IMR-90 (cell line): ENCODE measurements at places on chromosomes 3 and 15. TPM values are rescaled to one million over a fixed set of nuclear protein-coding genes. Genes with fewer than 3 reads are reported as not detected.

- DNase-seq, result no peak
Measured at GRCh38 chr3:9019259-9019961, 56.1 kb upstream of the RAD18 start.

The ATP13A4 gene
- total RNA-seq, result under 0.01 TPM in 1 of 2 replicates, not detected in the other

- DNase-seq, result peak; percentile 56
Measured at GRCh38 chr15:66832664-66833063, 130.6 kb downstream of the SMAD6 start.

GRCh38 chr3:56795829-56796185 is 5.9 kb downstream of the ARHGEF3 start:
- DNase-seq, result no peak

DNA sequence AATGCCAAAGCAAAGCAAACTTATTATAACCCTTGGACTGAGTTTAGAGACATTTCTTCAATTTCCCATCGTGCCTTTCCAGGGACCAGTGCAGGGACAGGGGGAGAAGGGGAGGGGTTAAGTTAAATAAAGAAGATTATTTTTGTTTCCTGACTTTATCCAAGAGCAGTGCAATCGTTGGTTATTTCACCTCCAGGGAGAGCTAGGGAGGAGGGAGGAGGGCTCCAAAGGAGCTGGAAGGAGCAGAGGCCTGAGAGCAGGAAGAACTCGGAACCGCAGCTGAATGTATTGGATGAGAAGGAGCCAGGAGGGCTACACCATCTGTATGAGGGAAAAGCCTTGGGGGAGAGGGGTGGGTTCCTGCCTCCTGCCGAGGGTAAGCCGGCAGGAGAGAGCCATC is 20.7 kb downstream of the HAPLN3 start:
- no peak for DNase-seq

GRCh38 chr3:152524198-152525140 is 255.7 kb downstream of the MBNL1 start:
- DNase-seq, result peak; percentile 62

The ACVR2B gene
- total RNA-seq, result 1.3 and 1.4 TPM in 2 replicates

The EPHA6 gene
- not detected in 2 replicates for total RNA-seq

The CHDH gene
- under 0.01 and 0.28 TPM in 2 replicates for total RNA-seq

The RTP3 gene
- total RNA-seq, result 0.18 TPM in 1 of 2 replicates, not detected in the other

- DNase-seq, result peak; percentile 97
Measured at GRCh38 chr3:23650371-23651140, 155.2 kb upstream of the UBE2E1 start.

- no peak for DNase-seq
Measured at GRCh38 chr3:32865383-32865782, 47.6 kb downstream of the TRIM71 start.

DNA sequence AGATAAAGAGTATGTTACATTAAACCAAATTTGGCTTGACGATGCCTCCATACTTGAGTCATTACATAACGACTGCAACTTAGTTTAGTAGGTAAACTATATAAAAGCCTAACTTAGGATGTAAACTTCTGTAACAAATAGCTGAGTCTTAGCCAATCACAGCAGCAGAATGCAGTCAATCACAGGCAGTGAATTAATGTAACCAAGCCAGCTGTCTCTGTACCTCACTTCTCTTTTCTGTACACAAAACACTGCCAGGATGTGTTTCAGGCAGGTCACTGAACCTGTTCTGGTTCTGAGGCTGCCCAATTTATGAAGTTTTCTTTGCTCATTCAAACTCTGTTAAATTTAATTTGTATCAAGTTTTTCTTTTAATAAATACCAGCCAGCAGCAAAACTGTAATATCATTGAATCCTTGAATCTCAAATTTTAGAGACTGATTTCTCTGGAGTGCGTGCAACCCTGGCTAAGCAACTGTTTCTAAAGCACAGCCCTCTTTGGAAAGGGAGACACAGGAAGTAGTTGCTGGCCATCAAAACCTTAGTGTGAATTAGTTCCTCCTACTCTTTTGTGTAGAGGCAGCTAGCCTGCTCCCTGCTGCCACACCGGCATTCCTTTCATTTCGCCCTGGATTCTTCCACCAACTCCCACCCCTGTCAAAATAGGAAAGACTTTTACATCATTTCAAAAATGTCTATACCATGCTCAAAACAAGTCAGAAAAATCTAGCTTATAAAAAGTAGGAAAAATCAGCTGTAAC is 15.2 kb downstream of the RFTN1 start:
- DNase-seq, result no peak

DNA sequence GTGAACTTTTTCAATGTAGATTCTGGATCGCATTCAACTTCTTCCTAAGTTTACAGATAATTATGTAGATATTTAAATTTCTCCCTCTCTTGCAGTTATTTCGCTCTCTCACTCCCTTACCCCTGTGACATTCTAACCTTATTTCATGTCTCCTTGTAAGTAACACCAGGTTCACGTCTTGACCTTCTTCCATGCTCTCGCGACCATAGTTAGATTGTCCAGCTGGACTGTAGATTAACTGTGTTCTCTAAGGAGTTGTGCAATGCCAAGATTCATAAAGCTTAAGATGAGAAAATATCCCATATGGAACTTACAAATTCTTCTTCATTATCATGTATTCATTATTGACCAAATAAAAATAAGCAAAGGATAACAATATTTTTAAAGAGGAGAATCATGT is 430.5 kb downstream of the GABRG3 start:
- no peak for DNase-seq

The GABRA5 gene
- total RNA-seq, result 7.3 and 8.3 TPM in 2 replicates

DNA sequence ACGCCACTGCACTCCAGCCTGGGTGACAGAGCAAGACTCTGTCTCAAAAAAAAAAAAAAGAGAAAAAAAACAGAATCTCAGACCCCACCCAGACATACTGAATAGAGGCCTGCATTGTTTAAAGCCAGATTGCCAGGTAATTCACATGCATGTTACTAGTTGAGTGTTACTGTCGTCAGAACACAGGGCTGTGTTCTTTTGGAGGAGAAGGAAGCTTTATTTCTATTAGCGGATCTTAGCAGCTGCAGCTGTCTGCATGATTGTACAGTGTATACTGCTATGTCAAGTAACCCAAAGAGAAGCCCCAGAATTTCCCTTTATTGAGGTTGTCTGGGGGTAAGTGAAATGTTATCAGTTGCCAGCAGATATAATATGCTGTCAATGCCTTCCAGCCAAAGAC is 496.6 kb upstream of the NAALADL2 start:
- no peak for DNase-seq

DNA sequence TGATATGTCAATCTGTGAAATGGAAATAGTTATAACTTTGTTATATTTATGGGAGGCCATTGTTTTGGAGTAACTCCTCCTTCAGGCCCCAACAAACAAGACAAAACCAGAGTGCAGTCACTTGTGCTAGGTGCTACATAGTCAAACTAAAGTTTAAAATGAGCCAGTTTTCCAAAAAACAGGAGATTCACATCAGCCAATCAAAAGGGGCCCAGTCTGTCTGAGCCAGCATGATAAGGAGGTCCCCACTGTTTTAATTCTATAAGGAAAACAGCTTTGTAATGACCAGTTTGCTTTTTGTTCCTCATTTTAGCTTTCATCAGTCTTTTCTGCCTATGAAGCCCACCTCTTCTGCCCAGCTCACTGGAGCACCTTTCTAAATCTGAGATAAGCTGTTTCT is 94.7 kb upstream of the SLC7A14 start:
- DNase-seq, result no peak

The NPAP1 gene
- not detected in 2 replicates for total RNA-seq

GRCh38 chr15:81534124-81534523 is 160.1 kb upstream of the TMC3 start:
- no peak for DNase-seq

The LRRC3B gene
- total RNA-seq, result not detected in 2 replicates

DNA sequence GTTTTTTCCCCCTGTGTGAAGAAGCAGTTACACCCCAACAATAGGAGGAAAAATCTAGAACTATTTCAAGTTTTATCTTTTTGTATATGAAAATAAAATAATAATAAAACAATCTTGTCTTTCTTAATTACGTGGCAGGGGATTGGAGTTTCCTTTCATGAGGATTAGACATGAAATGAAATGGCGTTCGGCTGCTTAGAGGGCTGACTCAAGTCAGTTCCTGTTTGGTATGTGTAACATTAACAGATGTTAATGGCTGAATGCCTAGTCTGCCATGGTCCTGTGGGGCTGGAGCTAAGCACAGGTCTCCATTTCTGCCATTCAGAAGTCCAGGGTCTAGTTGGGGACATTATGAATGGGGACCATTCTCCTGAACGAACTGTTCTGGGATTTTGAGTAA is 3.1 kb upstream of the EXOG start:
- peak; percentile 86 for DNase-seq

- DNase-seq, result peak; percentile 88
Measured at GRCh38 chr3:37291275-37291700, 116.9 kb upstream of the LRRFIP2 start.

The VEPH1 gene
- 99.4 and 130 TPM in 2 replicates for total RNA-seq

The CHRNA7 gene
- total RNA-seq, result not detected in 2 replicates

The MNS1 gene
- total RNA-seq, result 0.36 and 0.83 TPM in 2 replicates

DNA sequence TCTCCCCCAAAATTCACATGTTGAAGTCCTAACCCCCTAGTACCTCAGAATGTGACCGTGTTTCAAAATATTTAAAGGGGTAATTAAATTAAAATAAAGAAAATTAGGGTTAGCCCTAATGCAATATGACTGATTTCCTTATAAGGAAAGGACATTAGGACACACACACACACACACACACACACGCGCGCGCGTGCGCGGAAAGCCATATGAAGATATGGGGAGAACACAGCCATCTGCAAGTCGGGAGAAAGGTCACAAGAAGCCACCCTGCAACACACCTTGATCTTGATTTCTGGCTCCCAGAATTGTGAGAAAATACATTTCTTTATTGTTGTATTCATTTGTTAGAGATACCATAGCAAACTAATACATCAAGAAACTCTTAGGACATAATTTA is 54.6 kb upstream of the STXBP5L start:
- DNase-seq, result no peak

The GP5 gene
- under 0.01 TPM in 2 replicates for total RNA-seq

The CIP2A gene
- total RNA-seq, result 27.8 and 31.7 TPM in 2 replicates

- no peak for DNase-seq
Measured at GRCh38 chr3:127789990-127790881, 32.1 kb downstream of the MGLL start.

DNA sequence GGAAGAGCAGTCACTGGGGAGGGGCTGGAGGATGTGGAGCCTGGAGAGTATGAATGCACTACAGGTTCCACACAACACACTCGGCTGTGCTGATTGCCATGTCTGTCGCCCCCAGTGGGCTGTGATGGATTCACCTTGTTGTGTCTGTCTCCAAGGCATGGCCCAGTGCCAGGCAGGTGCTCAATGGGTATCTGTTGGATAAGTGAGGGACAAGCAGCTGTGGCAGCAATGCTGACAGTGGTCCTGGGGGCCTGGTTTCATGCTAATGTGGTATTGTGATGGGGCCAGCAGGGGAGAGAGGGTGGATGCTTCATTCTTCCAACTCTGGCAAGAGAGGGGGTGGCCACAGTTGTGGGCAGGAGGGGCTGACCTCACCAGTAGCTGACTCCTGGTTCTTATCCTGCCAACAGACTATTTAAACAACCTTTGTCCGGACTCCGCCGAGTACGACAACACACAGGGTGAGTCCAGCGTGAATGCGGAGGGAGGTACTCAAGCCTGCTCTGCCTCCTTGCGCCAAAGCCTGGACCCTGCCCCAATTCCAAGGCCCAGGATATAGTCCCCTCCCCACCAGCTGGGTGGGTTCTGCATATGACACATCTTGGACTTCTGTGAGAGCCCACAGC is 47.3 kb upstream of the NR2C2 start:
- no peak for DNase-seq

DNA sequence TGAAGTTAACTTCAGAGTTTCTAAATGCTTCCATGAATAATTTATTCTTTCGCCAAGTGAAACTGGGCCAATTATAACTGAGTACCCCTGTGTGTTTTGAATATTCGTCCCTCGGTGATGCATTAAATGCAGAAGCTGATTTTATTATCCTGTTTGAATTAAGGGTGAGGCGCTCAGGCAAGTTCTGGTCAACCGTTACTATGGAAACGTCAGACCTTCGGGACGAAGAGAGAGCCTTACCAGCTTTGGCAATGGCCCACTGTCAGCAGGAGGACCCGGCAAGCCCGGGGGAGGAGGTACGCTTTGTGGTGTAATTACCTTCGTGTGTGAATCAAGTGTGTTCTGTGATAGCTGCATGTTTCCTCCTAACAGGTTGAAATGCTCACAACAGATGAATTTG is 239.8 kb downstream of the ITPR1 start:
- DNase-seq, result no peak

DNA sequence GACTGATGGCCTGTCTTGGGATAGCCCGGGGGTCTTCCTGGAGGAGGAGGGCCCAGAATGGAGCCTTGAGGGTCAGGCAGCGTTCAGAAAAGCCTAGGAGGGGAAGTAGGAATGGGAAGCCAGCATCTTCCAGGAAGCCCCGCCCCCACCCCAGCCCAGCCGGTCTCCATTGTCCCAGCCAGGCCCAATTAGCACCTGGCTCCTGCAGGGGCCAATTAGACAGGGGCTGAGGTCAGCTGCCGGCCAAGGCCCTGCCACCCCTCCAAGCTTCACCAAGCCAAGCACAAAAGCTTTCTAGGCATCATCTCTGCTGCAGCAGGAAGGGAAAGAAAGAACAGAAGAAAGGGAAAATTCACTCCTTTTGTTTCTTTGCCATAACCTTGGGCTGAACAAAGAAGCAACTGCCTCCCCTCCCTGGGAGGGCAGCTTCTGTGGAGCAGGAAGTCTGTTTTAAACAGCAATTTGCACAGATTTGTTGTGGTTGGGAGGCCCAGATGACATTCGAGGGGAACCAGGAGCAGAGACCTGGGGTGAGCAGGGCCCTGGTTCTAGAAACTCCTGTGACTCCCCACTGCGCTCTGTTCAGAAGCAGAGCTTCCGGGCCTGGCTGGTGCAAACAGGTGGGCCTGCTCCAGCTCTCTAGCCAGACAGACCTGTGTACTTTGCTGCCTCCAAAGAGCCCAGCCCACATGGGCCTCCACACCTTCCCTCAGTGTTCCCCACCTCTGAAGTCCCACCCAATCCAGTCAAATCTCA is 47.7 kb downstream of the CYP11A1 start:
- DNase-seq, result no peak

The NOX5 gene
- total RNA-seq, result under 0.01 TPM in 1 of 2 replicates, not detected in the other

- DNase-seq, result peak; percentile 97
Measured at GRCh38 chr3:190345027-190345821, 23.0 kb upstream of the CLDN1 start.

- no peak for DNase-seq
Measured at GRCh38 chr3:190019006-190019405, 101.7 kb downstream of the P3H2 start.

The TMEM40 gene
- not detected in 2 replicates for total RNA-seq

The SAMD7 gene
- total RNA-seq, result not detected in 2 replicates

GRCh38 chr15:64459066-64459781 is 1.2 kb upstream of the ZNF609 start:
- DNase-seq, result no peak

DNA sequence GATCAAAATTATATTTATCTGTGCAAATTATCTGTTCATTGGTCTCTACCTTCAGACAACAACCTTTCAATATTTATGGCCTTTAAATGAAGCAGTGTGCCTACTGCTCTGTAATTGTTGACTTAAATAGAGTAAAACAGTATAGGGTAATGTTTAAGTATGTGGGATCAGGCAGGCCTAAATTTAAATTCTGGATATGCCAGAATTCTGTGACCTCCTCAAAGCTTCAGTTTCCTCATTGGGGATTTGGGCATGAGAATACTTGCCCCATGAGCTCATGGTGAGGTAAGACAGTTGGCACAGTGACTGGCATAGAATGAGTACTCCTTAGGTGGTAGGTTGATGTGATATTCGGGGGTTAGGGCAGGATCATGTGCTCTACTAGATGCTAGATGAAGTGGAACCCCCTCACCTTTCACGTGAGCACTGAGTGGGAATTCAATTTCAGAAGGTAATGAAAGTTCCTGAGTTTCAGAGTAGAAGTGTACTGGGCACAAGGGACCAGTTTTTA is 14.9 kb downstream of the ARL8B start:
- DNase-seq, result no peak

The CCRL2 gene
- total RNA-seq, result 0.28 and 0.36 TPM in 2 replicates

GRCh38 chr3:96331341-96331740 is 483.1 kb upstream of the EPHA6 start:
- DNase-seq, result no peak
